H1 (cell line): ENCODE measurements at places on chromosomes 1 and 21.

DNA sequence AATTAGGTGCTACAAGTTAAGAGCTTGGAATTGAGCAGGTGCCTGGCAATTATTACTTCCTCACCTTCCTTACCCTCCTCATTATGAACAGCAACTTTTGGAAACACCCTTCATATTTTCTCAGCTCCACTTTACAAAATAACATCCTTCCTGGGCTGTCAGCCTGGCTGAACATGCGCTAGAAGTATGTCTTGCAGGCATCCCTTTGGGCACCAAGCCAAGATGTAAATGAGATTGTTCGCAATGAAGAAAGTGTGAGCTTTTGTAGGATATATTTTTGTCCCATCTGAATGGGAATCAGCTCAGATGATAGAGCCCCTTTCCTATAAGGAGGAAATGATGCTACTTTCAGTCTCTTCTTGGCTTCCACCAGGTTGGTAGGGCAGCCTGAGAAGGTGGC is 245.9 kb downstream of the KAZN start:
- no peak overlapping the region for H3K27ac ChIP-seq
- H3K36me3 ChIP-seq = no peaks in the 10 kb centered on the region
- no peak overlapping the region for H3K4me3 ChIP-seq
- DNase-seq = no peak

DNA sequence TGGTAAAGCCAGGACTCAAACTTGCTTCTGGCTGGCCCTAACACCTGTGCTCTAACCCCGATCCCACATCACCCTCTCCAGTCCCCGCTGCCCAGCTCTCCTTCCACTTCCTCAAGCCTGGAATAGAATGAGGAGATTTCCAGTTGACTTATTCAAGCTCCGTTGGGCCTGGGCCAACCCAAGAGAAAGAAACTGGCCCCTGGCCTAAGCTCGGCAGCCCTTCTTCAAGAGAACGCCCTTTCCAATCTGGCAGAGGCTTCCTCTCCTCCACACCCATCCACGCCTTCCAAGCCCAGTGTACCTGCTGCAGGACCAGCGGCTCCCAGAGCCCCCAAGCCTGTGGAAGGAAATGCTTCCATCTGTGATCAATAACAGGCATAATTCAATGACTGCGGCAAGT is 51.9 kb downstream of the LRRN2 start:
- H3K27me3 ChIP-seq = no peaks in the 10 kb centered on the region
- H3K4me3 ChIP-seq = no peak overlapping the region
- no peak for DNase-seq
- H3K36me3 ChIP-seq = no peaks in the 10 kb centered on the region
- no peak overlapping the region for H3K27ac ChIP-seq
- H3K4me1 ChIP-seq = no peaks in the 10 kb centered on the region

GRCh38 chr1:116671072-116671760 is 3.7 kb upstream of the IGSF3 start:
- H3K36me3 ChIP-seq = no peaks in the 10 kb centered on the region
- no peak overlapping the region for H3K27ac ChIP-seq
- peaks cover under 1% of the 10 kb centered on the region; the same call in 1 of the 2 replicates for H3K27me3 ChIP-seq

- no peak overlapping the region for H3K4me3 ChIP-seq
- H3K4me1 ChIP-seq = no peaks in the 10 kb centered on the region
- H3K27me3 ChIP-seq = no peaks in the 10 kb centered on the region
- no peak for DNase-seq
These were observed 22.4 kb upstream of the MED18 start for GRCh38 chr1:28306301-28306949.
